ENCODE measurements at places on chromosomes 12 and 14.

- DNase-seq: no peak
These were observed 79.2 kb upstream of the PAWR start for GRCh38 chr12:79769860-79770485.

DNA sequence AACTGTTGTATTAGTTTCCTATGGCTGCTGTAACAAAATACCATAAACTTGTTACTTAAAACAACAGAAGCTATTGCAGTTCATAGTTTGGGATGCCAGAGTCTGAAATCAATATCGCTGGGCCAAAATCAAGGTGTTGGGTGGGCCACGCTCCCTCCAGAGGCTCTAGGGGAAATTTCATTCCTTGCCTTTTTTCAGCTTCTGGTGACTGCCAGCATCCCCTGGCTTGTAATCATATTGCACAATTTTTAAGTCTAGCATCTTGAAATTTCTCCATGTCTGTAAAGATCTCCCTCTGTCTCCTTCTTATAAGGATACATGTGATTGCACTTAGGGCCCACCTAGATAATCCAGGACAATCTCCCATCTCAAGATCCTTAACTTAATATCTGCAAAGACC is 48.8 kb upstream of the GARIN6 start:
- DNase-seq: no peak

- no peak for DNase-seq
These were observed 180.3 kb downstream of the HELB start for GRCh38 chr12:66482351-66483203.

DNA sequence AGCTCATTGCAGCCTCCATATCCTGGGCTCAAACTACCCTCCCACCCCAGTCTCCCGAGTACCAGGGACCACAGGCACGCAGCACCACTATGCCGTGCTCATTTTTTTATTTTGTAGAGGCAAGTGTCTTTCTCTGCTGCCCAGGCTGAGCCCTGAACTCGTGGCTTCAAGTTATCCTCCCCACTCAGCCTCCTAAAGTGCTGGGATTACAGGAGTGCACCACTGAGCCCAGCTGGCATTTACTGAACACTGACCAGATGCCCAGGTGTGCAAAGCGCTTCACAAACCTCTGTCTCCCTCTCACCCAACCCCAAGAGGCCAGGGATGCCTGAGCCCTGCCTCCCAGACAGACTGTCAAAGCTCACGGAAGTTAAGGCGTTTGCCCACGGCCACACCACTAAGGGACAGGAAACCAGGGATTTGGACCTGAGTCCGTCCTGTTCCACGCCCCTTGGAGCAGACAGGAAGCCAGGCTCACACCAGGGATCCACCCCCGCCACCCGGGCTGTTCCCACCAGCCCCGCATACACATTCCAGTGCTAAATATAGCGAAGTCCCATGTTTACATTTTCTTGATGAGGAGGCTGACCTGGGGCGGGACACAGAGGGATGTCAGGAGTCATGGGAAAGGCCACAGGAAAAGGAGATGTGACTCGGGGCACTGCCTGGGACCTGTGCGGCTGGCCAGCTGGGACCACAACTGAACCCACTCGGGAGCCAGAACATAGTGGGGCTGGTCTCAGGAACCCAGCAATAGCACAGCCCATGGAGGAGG is 51.2 kb downstream of the TESC start:
- no peak for DNase-seq

- no peak for DNase-seq
These were observed 100.8 kb downstream of the TAOK3 start for GRCh38 chr12:118271770-118272417.

DNA sequence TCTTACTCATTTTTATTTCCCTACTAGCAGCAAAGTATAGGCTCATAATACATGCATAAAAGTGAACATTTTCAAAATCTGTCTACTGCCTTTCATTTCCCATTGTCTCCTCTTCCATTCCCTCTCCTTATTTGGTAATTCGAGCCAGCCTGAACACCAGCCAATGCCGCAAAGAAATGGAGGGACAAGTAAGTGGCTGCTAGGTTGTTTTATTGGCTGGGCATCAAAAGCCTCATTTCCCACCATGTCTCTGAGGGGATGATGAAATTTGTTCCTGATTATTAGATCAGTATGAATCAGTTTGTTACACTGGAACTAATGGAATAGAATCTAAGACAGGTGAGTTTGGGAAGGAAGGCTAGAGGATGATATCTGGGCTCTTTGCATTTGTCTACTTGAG is 143.5 kb downstream of the KCNA5 start:
- DNase-seq: no peak

DNA sequence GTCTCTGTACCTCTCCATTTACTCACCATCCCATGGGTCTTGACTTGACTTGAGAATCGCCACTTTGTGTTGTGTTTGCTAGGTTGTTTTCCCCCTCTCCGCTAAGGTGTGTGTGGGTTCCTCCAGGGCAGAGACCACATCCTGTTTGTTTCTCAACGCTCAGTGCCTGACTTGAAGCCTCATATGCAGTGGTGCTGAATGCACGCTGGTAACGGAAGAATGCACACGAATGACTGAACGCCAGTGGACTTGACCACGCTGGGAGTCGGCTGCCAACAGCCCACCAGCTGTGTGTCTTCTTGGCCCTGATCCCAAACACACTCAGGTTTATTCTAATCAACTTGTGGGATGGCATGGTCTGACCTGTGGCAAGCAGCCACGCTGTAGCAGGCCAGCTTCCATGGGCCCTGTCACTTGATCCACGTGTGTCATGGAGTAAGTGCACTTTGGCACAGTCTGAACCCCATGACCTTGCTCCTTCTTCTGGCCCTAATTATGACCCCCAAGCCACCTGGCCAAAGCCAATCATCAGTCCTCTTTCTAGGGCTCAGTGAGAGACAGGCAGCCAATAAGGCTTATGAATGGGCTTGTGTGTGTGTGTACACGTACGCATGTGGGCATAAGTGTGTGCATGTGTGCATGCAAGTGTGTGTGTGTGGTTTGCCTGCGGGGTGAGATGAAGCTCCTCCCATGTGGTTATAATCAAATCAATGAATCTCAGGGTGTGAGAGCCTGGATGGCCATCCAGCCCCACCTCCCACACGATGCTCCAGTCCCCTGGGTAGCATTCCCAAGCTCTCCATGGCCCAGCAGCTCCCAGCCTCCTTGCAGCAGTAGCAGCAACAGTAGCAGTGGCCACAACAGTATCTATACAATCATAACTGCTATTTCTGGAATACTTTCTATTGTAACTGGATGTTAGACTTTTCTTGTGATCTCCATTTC is 6.4 kb upstream of the TC2N start:
- DNase-seq: peak; percentile 73

DNA sequence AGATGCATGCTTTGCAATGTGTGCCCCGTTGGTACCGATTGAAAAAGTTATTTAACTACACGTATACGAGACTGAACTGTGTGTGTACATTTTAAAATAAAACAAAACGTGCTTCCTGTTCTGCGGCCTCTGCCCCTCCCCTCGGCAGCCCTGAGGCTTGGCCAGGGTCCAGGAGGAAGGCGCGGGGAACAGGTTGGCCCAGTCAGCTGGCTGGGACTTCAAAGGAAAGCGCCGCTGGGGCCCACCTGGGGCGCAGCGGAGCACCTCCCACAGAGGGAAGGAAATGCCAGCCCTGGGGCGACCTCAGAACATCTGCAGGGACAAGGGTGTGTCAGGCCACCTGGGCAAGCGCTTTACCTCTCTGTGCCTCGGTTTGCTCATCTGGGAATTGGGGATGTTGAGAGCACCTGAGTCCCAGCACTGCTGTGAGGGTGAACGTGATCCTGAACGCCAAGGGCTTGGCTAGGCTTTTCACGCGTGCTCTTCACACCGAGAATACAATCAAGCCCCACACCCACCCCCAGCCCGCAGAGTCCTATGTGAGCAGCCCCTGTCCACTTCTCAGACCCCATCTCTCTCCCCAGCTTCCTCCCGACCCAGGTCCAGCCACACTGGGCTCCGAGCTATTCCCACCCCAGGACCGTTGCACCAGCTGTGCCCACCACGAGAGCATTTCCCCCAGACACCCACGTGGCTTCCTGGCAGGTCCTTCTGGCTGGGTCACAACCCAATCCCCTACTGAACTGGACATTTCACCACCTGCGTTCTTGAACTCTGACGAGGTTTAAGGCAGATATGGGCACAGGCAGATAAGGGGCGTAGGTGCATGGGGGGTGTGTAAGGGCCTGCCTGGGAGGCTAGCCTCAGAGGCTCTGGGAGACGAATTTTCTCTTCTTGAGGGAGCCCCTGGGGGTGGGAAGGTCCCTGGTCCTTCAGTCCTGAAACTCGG is 41.9 kb upstream of the NCOR2 start:
- DNase-seq: peak; percentile 79

DNA sequence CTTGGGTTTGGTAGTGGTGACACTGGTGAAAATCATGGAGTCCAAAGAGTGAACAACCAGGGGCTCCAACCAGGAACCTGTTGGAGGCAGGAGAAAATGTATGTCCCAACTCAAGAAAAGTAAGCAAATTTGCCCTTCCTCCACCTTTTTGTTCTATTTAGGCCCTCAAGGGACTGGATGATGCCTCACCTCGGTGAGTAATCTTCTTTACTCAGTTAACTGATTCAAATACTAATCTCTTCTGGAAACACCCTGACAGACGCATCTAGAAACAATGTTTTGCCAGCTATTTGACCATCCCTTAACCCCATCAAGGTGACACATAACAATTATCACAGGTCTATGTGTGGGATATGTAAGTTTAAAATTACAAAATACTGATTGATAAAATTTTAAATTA is 272.4 kb upstream of the FOXG1 start:
- no peak for DNase-seq

GRCh38 chr12:52151837-52152783 is 39.7 kb downstream of the KRT80 start:
- DNase-seq: peak; percentile 56

DNA sequence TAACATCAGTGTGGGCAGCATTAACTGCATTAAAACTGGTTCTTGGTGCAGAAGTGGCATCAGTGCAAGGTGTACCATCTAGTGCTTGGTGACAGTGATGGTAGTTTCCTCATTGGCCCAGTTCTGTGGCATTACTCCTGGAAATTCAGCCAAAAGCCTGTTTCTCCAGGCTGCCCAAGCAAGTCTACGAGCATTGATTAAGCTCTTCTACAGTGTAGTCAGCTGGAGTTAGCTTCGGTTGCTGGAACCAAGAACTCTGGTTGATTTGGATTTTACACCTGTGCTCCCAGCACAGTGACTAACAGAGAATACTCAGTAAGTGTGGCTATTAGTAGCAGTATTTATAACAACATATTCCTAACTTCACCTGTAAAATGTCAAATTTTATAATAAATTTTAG is 84.9 kb upstream of the ZDHHC17 start:
- DNase-seq: no peak

DNA sequence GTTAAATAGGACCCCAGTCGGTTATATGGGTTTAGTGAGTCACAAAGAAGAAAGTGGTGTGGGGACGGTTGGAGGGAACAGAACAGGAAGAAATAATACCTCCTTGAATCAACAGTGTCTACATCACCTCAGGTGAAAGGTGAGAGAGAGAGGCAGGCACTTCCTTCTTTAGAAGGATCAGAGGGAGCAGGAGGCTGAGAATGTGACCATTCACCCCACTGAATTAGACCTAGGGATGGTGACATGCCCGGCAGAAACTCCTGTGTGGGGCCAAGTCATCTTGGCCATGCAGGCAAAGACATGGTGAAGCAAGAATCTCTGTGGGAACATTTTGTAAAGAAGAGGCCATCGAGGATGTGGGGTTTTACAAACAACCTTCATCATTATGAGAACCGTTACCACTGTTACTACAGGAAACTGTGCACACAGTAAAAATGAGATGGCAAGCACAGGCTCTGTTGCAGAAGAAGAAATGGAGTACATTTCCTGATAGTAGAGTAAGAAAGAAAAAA is 1196.9 kb downstream of the VRK1 start:
- peak; percentile 21 for DNase-seq

DNA sequence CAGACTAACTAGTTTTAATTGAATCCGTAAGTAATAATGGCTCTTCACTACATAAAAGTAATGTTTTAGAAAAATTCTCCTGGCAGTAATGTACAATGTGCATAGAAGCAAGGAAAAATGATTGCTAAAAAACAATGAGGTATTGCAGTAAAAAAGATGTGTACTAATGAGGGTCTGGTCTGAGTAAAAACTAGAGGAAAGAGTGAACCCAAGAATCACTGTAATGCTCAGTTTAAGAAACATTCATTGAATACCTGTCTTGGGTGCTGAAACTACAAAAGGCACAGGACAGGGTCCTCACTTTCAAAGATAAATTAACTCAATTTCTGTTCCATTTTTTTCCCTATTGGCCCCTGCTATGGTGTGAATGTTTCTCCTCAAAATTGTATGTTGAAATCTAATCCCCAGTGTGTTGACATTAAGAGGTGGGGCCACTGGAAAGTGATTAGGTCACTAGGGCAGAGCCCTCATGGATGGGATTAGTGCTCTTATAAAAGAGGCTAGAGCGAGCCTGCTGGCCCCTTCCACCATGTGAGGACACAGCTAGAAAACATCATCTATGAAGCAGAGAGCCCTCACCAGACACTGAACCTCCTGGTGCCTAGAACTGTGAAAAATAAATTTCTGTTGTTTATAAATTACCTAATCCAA is 51.6 kb downstream of the RPS6KA5 start:
- no peak for DNase-seq

GRCh38 chr12:5332551-5332950 is 99.4 kb upstream of the NTF3 start:
- DNase-seq: no peak

DNA sequence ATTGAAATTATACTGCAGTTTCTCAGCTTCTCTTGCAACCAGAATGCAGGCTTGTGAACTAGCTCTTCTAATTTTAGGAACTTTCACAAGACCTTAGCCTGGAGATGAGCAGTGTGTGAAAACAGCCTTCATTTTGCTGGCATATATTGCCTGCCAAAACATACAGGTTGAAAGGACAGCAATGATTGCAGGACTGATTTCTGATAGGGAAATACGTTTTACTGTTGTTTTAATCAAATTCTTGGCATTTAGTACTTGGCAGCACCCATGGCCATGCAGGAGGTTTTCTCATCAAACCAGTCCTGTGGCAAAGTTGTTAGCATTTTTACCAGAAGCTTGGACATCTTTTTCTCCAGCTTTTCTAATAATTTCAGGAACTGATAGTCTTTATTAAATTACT is 91.9 kb upstream of the MUCL1 start:
- no peak for DNase-seq

GRCh38 chr14:104885031-104885972 is 20.2 kb downstream of the CEP170B start:
- no peak for DNase-seq

DNA sequence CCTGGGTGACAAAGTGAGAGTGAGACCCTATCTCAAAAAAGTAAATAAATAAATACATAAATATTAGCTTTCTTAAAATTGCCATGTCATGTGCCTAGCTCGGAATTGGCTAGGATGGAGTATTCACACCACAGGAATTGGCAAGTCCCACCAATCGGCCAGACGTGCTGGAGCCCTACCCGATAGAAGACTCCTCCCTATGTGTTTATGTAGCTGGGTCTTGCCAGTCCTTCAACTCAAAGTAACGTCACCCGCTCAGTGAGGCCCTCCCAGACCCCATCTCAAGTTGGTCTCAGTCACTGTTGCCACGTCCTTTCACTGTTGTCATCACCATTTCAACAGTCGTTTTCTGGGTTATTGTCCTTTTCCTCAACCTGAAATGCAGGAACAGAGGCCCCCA is 20.2 kb downstream of the VRTN start:
- DNase-seq: no peak

- DNase-seq: no peak
These were observed 390.6 kb downstream of the PAWR start for GRCh38 chr12:79300199-79300568.

Measured in T-helper 22 cell (primary cell).